Stimulated activated CD4-positive, alpha-beta T cell treated with anti-CD3 and anti-CD28 coated beads, Interleukin-2, amount 100 ng/mL, for 24 hours (primary cell): ENCODE measurements at places on chromosomes 7 and 10.

- no peak for DNase-seq
Measured at GRCh38 chr7:26729150-26729775, 135.1 kb downstream of the SKAP2 start.

DNA sequence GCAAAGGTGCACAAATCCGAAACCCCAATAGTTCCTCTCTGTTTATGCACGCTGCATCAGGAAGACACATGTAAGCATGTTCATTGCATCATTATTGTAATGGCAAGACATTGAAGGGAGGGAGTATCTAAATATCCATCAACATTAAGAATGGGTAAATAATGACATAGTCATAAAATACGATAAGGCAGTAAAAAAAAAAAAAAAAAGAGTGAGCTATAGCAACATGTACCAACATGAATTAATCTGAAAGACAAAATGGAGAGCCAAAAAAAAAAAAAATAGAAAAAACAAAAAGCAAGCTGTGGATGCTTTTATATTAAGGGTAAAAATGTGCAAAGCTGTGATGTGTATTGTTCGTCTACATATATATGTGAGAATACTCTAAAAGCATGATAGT is 70.2 kb upstream of the ABLIM1 start:
- no peak for DNase-seq

DNA sequence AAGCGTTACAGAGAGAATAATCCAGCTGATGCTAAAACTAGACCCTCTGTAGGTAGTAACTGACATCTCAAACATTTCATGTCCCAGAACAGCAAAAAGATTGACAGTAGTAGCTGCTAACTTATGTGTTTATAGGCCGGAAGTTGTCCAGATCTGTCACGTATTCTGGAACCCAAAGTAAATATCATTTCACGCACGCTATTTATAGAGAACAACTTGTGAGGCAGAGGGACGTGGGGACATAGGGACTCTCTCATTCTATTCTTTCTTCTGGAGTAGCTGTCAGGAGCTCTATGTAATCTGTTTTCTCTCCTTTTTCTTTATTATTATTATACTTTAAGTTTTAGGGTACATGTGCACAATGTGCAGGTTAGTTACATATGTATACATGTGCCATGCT is 22.3 kb downstream of the AGK start:
- DNase-seq = no peak

DNA sequence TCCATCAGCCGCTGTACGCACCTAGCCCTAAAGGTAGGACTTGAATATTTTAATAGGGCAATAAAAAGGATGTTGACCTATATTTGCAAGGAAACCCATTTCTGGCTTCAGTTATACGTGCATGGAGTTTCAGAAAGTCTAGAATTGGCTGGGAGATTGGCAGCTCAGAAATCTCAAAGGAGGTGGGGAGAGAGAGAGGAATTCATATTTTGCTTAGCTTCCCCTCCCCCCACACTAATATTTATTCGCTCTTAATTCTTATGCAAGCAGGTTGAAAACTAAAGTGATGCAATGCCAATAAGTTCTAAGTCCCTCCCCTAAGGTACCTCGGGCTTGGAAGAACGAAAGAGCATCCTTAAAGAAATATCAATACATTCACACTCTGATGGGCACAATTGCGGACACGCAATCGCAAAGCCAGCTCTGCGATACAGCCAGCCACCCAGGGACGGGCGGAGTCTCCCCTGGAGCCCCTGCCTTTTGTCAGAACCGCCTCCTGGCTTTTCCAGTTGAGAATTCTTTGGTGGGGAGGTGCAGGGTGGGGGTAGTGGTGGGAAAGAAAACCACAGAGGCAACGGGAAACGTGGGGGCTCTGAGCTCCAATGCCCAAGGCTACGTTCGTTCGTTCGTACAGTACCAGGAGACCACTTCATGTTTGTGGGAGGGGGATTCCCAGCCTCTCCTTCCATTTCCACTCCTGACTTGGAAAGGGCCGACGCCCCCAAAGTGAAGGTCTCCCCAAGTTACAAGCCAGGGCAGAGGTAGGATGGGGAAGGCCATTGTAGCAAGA is 1.3 kb downstream of the SHH start:
- no peak for DNase-seq

DNA sequence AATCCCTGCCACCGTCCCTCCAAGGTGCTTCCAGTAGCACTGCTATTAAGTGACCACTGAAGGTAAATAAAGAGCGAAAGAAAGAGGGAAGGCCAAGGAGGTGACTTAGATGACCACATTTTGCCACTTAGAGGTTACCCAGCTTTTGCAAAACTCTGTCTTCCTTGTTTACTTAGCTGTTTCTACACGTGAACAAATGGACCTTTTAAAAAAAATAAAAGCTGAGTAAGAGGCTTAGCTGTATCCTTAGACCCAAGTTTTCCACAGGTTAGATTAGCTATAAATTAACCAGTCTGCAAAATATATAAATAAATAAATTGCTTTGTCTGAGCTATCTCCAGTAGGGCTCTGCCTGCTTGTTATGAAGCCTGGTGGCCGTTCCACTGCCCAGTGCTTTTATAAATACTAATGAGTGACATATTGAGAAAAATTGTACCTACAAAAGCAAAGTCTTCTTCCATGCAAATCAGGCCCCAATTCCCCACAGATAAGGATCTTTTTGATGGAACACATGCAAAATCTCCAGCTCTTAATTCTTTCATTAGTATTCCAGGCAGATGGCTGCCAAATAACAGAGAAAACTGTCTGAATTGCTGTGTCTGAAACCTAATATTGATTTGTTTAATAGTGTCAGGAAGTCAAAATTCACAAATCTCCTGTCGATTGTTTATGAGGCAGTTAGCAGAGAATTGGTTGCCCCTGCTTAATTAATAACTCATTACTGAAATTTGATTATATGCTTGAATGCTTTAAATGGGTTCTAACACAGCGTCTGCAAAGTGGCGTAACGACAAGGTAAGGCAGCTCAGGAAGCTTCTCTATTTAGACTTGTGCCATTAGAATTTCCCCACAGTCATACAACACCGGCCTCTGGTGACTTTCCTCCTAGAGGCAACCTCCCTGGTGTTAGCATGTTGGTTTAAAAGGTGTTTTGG is 176.7 kb downstream of the EMX2 start:
- no peak for DNase-seq

GRCh38 chr10:19302117-19302516 is 253.5 kb downstream of the MALRD1 start:
- no peak for DNase-seq

DNA sequence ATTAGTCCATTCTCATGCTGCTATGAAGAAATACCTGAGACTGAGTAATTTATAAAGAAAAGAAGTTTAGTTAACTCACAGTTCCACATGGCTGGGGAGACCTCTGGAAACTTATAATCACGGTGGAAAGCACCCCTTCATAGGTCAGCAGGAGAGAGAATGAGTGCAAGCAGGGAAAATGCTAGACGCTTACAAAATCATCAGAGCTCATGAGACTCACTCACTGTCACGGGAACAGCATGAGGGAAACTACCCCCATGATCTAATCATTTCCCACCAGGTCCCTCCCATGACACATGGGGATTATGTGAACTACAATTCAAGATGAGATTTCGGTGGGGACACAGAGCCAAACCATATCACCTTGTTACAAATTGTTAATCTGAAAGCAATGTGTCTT is 15.8 kb downstream of the TAS2R39 start:
- DNase-seq = no peak

- DNase-seq = no peak
Measured at GRCh38 chr7:7408001-7408770, 127.5 kb downstream of the COL28A1 start.
